ENCODE measurements at places on chromosomes 7 and 10.

DNA sequence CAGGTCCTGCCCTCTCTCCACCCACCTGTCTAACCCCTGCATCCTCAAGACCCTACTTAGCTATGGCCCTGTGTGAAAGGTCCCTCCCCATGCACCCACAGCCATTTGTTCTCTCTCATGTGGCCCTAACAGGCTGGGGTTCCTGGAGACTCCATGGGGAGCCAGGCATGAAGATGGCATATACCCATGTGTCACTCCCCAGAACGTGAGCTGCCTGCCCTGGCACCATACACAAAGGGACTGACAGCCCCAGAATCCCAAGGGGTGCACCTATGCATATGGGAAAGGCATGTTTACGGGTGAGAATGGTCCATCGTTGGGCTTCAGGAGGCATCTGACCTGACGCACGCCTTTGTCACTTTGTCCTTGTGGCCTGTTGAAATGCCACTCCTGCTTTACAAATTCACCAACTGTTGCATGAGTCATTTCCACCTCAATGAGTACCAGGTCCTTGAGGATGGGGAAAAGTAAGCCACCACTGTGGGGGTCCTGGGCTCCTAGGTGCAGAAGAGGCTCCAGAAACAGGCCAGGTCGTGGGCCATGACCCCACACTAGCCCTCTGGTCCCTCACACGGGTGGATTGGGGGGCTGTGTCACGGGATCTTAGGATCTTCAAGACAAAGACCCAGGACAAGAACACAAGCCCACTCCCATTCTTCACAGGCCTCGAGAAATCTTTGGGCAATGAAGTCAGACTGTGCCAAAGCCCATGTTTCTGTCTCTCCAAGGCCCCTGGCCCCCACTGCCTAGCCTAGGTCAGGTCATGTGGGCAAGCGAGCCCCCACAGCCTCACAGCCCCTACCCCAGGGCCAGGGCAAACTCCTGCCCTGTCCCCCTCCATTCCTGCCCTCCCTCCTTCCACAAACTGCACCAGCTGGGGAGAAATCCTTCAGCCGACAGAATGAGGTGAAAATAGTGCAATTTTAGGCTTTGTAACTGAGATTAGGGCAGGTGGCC lies 8.6 kb downstream of the GPRIN2 start:
- DNase-seq = no peak

- no peak for DNase-seq
These were observed 568.4 kb downstream of the REEP3 start for GRCh38 chr10:64089648-64090047.

DNA sequence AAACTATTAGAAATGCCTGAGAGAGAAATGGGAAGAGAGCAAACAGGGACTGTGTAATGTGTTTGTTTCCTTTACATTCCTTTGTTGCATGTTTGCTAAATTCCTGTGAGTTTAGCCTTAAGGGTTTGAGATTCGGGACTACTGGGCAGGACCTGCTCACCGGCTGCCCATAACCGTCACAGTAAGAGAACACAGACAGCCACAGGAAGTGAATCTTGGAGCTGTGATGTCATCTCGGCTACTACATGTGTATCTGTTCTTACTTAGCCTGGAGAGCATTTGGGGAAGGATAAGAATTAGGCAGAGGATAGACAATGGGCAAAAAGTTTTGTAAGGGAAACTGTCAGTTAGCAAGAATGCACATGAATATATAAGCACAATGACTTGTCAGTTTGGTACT lies 485.1 kb upstream of the KLF6 start:
- DNase-seq = peak; percentile 67

- no peak for DNase-seq
These were observed 329.1 kb downstream of the PTPRN2 start for GRCh38 chr7:158258411-158259130.

DNA sequence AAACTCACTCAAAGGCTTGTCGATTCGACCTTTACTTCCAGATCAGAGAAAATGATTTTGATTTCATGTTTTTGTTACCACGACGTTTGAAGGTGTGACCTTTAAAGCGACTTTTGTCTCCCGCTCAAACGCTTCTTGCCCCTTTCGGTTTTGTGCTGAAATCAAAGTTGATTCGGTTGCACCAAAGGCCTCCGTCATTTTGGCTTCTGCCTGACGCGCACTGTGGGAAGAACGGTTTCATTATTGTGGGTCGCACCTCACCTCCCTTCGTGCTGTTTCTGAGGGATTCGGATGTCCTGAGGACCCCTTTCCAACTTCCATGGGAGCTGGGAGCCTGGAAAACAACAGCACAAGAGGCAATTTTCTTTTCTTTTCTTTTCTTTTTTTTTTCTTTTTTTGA lies 176.9 kb downstream of the DNAJB6 start:
- no peak for DNase-seq

DNA sequence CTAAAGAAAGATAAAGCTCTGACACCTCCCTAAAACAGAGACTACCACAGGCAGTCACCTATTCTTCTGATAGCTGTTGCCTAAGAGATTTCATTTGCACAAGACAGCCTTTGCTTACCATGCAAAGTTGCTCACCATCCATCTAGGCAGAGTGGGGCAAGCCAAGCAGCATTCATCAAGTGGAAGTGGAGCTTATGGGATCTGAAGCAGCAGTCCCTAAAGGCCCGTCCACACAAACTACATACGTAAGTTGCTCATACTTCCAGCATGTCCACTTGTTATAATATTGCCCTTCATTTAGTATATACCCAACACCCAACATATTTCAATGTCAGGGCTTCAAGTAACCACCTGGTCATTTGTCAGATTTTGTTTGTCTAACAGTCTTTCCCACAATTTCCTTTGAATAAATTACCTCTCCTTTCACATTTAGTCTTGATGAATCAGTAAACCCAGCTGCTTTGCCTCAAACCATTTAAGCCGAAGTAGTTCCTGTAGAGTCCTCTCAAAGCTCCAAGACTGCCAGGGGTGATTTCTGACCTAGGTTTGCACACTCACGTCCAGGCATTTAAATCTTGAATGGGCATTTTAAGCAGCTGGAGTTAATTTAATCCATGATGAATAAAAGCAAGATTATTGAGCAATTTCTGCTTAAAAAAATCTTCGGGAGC lies 67.9 kb downstream of the ATAD1 start:
- DNase-seq = peak; percentile 63

DNA sequence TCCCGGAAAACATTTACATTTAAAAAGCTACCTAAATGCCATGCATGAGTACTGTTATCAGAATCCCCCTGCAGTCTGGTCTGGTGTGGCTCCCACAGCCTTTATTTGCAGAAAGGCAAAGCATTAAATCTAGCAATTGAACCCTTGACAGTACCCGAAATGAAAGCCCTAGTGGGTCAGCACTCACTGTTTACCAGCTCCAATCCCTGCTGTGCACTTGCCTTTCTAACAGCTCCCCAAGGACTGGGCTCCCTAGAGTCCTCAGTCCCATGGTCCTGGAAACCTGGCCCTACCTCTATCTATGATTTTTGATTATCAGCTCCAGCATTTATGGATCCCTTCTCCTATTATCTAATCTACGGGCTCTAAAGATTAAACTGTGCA lies 1.9 kb upstream of the MACC1 start:
- no peak for DNase-seq

DNA sequence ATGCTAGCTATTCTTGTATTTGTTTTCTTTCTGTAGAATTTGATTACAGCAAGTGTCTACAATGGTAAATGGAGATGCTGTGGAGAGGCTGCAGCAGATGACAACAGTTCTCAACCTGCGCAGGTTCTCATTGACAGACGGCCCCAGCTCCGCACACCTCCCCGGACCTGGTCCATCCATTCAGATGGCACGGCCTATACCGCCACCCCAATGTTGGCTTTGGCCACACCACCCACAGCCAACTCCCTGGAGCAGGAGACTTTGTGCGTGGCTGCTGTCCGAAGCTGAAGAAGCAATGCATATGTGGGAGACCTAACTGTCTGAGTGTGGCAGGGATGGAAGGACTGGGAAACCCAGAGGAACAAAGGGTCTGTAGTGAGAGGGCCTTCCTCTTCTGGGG lies 116.4 kb upstream of the TCERG1L start:
- no peak for DNase-seq

GRCh38 chr10:31656851-31657433 lies 271.7 kb downstream of the ARHGAP12 start:
- no peak for DNase-seq

GRCh38 chr7:143454091-143454680 lies 10.9 kb downstream of the TAS2R60 start:
- peak; percentile 13 for DNase-seq

- DNase-seq = no peak
These were observed 27.9 kb downstream of the FAM20C start for GRCh38 chr7:220151-220841.

- DNase-seq = no peak
These were observed 140.6 kb downstream of the FAM53B start for GRCh38 chr10:124603376-124604213.

- DNase-seq = peak; percentile 30
These were observed 166.2 kb upstream of the FAM3C start for GRCh38 chr7:121562259-121562658.

GRCh38 chr10:32377458-32378259 lies 30.7 kb upstream of the EPC1 start:
- peak; percentile 41 for DNase-seq

Measured in AG08395 (cell line).